Mesendoderm (in vitro differentiated cells): ENCODE measurements at places on chromosomes 2 and 18.

- H3K36me3 ChIP-seq: no peaks in the 10 kb centered on the region
- peak; percentile 34 for DNase-seq
- H3K27me3 ChIP-seq: no peaks in the 10 kb centered on the region
- H3K4me3 ChIP-seq: no peak overlapping the region
- no peaks in the 10 kb centered on the region for H3K4me1 ChIP-seq
Observed at GRCh38 chr2:126793885-126794613, 104.6 kb upstream of the TEX51 start.

GRCh38 chr2:25255745-25256487 is 85.8 kb downstream of the DNMT3A start:
- peaks cover 28% of the 10 kb centered on the region for H3K4me1 ChIP-seq
- no peak for DNase-seq
- no peaks in the 10 kb centered on the region for H3K36me3 ChIP-seq
- H3K4me3 ChIP-seq: no peak overlapping the region

DNA sequence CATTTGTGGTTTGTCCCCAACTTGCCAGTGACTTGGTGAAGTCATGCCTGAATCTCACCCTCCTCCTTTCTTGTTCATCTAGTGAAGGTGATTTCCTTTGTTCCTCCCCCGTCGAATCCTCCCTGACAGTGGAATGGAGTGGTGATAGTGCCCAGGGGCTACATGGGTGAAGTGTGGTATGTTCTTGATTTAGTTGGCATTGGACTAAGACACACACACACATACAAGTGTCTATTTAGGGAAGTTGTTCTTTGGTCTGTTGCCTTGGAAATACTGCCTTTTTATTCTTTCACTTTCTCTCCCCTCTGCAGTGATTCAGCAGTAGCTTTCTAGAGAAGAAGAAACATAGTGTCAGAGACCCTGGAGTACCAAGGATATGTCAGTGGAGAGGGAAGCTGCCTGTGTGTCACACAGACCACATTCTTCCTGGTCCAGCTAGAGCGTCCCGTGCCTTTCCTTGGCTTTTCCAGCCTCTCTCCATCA is 10.9 kb downstream of the INPP4A start:
- DNase-seq: no peak
- no peak overlapping the region for H3K4me3 ChIP-seq
- no peak overlapping the region for H3K27ac ChIP-seq

DNA sequence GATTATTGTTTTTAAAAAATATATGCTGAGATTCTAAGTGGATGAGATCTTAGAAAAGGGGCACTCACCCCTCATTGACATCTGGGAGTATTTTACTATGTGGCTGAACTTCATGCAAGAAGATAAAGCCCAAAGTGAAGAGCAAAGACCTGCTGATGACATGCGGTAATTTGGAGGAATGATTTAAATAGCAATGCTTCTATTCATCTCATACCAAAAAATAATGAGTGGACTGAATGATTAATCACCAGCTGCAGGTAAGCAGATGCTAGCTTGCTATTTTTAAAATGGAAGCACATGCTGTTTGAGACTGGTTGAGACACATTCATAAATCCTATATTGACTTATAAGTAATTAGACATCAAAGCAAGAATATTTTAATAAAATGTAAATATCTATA is 12.7 kb upstream of the CDK15 start:
- no peaks in the 10 kb centered on the region for H3K36me3 ChIP-seq
- no peak for DNase-seq
- H3K4me3 ChIP-seq: no peak overlapping the region
- no peak overlapping the region for H3K27ac ChIP-seq
- no peaks in the 10 kb centered on the region for H3K27me3 ChIP-seq

GRCh38 chr18:48946329-48946835 is 4.4 kb downstream of the SMAD7 start:
- no peak overlapping the region for H3K27ac ChIP-seq
- DNase-seq: no peak
- peak overlapping the region; percentile 3 for H3K4me3 ChIP-seq
- peaks cover 51% of the 10 kb centered on the region for H3K4me1 ChIP-seq
- peaks cover 27% of the 10 kb centered on the region for H3K36me3 ChIP-seq

GRCh38 chr2:207683879-207684627 is 27.4 kb upstream of the CCNYL1 start:
- H3K27ac ChIP-seq: no peak overlapping the region
- no peak for DNase-seq
- H3K27me3 ChIP-seq: no peaks in the 10 kb centered on the region

GRCh38 chr2:103656558-103656957 is 894.7 kb downstream of the TMEM182 start:
- H3K4me1 ChIP-seq: no peaks in the 10 kb centered on the region
- no peaks in the 10 kb centered on the region for H3K36me3 ChIP-seq

- no peaks in the 10 kb centered on the region for H3K4me1 ChIP-seq
- H3K27me3 ChIP-seq: no peaks in the 10 kb centered on the region
- no peak for DNase-seq
- no peak overlapping the region for H3K27ac ChIP-seq
- no peak overlapping the region for H3K4me3 ChIP-seq
- H3K36me3 ChIP-seq: no peaks in the 10 kb centered on the region
Observed at GRCh38 chr2:189676471-189676870, 2.0 kb downstream of the ANKAR start.

GRCh38 chr2:201733544-201733943 is 35.1 kb upstream of the MPP4 start:
- H3K27ac ChIP-seq: no peak overlapping the region
- H3K4me3 ChIP-seq: no peak overlapping the region

DNA sequence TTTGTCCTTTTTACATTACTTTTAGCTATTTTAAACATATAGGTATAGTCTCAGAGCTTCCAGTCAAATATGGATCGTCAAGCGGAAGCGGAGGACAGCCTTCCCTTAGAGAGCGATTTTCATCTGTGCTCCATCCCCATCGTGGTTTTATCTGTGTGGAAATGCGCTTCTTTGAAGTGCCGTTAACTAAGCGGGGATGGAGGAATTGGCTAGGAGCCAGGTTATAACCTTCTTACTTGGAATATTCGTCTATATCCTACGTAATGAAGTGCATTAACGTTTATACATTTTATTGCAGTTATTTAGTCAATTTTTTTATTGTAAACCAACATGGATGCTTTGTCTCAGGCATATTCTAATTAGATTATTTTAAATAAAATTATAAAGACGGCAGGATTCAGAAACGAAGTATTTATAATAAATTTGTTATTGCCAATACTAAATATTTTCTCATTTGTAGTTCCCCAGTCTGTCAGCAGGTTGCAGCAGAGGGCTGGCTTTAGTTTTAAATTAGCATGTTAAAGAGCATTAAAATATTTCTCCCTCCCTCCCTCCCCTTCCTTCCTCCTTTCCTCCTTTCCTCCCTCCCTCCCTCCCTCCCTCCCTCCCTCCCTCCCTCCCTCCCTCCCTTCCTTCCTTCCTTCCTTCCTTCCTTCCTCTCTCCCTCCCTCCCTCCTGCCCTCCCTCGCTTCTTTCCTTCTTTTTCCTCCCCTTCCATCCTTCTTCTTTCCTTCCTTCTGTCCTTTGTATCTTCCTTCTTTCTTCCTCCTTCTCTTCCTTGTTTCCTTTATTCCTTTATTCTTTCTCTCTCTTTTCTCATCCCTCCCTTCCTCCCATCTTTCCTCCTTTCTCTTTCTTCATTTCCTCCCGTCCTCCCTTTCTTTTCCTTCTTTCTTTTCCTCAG is 80.6 kb upstream of the DOCK10 start:
- H3K27me3 ChIP-seq: no peaks in the 10 kb centered on the region
- no peaks in the 10 kb centered on the region for H3K4me1 ChIP-seq
- no peaks in the 10 kb centered on the region for H3K36me3 ChIP-seq
- H3K27ac ChIP-seq: no peak overlapping the region
- DNase-seq: peak; percentile 10

DNA sequence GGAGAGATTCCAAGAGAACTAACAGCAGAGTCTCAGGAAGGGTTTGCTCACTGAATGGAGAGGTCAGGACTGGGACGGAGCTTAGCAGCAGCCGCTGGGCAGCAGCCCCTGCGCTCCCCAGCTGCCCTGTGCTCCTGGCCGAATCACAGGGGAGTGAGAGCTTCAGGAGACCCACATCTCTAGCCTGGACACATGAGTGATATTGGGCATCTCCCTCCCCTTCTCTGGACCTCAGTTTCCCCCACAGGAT is 511 bp downstream of the MATN3 start:
- H3K4me1 ChIP-seq: peaks cover 7% of the 10 kb centered on the region
- no peaks in the 10 kb centered on the region for H3K27me3 ChIP-seq
- H3K4me3 ChIP-seq: peak overlapping the region; percentile 66
- peak overlapping the region; percentile 93 for H3K27ac ChIP-seq

DNA sequence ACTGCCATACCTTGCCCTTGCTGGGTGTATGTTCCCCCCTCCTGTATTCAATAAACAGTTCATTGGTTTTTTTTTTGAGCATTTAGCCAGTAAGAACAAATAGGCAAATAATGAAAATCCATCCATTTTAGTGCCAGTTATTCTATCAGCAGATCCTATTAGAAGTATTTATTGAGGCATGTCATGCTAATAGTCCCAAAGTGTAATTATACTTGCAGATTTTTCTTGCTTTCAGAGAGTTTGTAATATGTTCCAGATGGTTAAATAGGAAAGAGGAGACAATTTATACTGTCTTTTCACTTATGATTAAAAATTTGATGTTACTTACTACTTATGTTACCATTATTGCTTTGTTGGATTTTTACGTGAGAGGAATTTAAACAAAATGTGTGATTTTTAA is 127.6 kb downstream of the NCOA1 start:
- H3K27ac ChIP-seq: no peak overlapping the region
- no peaks in the 10 kb centered on the region for H3K27me3 ChIP-seq
- no peak overlapping the region for H3K4me3 ChIP-seq
- H3K4me1 ChIP-seq: no peaks in the 10 kb centered on the region
- DNase-seq: no peak

GRCh38 chr2:226066391-226066790 is 666.9 kb downstream of the NYAP2 start:
- H3K4me1 ChIP-seq: no peaks in the 10 kb centered on the region
- H3K4me3 ChIP-seq: no peak overlapping the region
- DNase-seq: no peak
- H3K27ac ChIP-seq: no peak overlapping the region

- H3K4me1 ChIP-seq: no peaks in the 10 kb centered on the region
- H3K4me3 ChIP-seq: no peak overlapping the region
- H3K27ac ChIP-seq: no peak overlapping the region
- H3K27me3 ChIP-seq: no peaks in the 10 kb centered on the region
- H3K36me3 ChIP-seq: no peaks in the 10 kb centered on the region
- no peak for DNase-seq
Observed at GRCh38 chr2:211837206-211837605, 701.4 kb downstream of the ERBB4 start.

GRCh38 chr2:168348076-168348475 is 100.7 kb upstream of the STK39 start:
- H3K36me3 ChIP-seq: no peaks in the 10 kb centered on the region
- H3K27ac ChIP-seq: no peak overlapping the region
- no peaks in the 10 kb centered on the region for H3K27me3 ChIP-seq
- no peak overlapping the region for H3K4me3 ChIP-seq
- peak; percentile 92 for DNase-seq
- H3K4me1 ChIP-seq: peaks cover 3% of the 10 kb centered on the region

DNA sequence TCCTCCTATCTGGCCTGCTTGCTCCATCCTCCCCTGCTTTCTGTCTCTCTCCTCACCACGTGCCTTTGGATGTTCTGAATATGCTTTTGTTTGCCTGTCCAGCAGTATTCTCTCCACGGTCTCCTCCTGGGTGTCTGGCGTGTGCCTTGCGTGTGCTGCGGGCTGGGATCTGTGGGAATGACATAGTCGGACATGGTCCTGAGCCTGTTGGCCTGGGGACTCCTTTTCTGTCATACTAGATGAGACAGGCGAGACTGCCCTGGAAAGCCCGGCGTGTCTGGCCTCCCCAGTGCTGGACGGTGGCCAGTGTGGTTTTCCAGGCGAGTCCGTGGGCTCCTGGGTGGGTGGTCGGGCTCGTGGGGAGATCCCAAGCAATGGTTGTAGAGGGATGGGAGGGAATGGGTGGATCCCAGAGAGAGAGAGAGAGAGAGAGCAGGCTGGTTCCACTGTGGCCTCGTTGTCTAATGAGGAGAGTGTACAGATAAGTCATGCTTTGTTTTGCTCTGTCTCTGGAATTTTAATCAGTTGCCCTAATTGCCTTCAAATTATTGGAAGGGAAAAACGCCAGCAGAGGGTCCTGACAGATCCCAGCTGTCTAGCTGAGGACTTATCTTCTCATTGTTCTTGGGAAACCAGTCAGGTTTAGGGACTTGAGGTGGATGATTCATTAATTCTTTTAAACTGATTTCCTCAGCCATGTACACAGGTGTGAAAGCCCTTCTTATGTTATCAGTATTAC is 58.3 kb downstream of the HPCAL1 start:
- H3K27ac ChIP-seq: no peak overlapping the region
- H3K4me1 ChIP-seq: no peaks in the 10 kb centered on the region
- no peak for DNase-seq
- H3K4me3 ChIP-seq: no peak overlapping the region
- no peaks in the 10 kb centered on the region for H3K36me3 ChIP-seq

- DNase-seq: peak; percentile 66
- H3K27me3 ChIP-seq: no peaks in the 10 kb centered on the region
- no peak within 1 kb of the TSS for H3K4me3 ChIP-seq
- no peaks in the 10 kb centered on the region for H3K4me1 ChIP-seq
- H3K27ac ChIP-seq: no peak within 1 kb of the TSS
- no peaks in the 10 kb centered on the region for H3K36me3 ChIP-seq
Observed at GRCh38 chr2:187554011-187554703, at the start of gene TFPI. Gene TFPI, minus strand, starts transcription at chr2:187554435. Its CDS starts 50,667 bp downstream, at chr2:187503768.

- no peaks in the 10 kb centered on the region for H3K36me3 ChIP-seq
- DNase-seq: no peak
- peaks cover 2% of the 10 kb centered on the region for H3K4me1 ChIP-seq
- no peak overlapping the region for H3K4me3 ChIP-seq
- no peaks in the 10 kb centered on the region for H3K27me3 ChIP-seq
- no peak overlapping the region for H3K27ac ChIP-seq
Observed at GRCh38 chr2:200968735-200969134, 5.3 kb upstream of the ORC2 start.

DNA sequence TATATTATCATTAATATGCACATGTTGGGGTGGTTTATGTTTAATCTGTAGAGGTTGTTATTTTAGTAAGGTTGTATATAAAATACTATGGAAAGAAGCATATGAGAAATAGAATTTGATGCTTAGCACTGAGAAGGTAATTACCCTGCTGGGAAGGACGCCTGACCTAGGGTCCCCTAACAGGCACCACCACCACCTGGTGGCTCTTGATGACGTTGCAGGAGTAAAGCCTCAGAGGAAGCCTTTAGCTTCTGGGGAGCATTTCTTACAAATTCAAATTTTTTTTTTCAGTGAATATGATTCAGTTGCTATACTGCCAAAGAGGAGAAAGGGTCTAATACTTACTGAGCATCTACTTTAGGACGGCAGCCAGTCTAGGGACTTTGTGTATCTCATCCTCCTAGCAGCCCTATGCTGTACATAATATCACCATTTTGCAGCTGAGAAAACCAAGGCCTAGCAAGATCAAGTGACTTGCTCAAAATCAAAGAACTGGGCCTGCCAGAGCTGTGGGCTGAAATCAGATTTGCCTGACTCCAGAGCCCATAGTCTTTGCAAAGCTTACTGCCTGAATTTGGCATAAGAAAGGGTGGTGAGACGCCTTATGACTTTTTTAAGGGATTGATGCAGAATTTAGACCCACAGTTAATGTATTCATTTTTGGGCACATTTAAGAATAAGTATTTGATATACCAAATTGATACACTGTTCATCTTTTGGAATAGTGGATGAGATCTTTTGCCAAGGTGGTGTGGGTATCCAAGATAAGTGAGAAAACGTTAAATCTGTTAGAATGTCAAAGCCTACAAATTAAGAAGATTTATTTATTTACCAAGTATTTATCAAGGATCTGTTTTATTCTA is 78.8 kb upstream of the GAREM1 start:
- peak; percentile 81 for DNase-seq
- H3K4me1 ChIP-seq: peaks cover 3% of the 10 kb centered on the region
- H3K27me3 ChIP-seq: no peaks in the 10 kb centered on the region
- no peak overlapping the region for H3K27ac ChIP-seq
- no peaks in the 10 kb centered on the region for H3K36me3 ChIP-seq
